ENCODE measurements at places on chromosomes 5 and 9.

DNA sequence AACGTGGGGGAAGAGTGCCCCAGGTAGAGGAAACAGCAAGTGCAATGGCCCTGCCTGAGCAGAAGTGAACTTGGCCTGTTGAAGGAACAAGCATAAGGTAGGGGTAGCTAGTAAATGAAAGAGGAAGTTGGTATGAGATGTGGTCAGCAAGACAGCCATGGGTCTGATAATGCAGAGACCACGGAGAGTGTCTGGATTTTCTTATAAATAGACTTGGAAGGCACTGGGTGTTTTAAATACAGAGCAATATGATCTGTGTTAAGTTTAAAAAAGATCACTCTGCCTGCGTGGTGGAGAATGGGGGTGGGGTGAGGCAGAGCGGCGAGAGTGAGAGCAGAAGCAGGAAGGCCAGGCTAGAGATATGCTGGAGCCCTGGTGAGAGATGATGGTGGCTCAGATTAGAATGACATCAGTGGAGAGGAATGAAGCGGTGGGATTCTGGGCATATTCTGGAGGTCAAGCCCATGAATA is 4.2 kb downstream of the ADAM19 start:
- peaks cover 2% of the 10 kb centered on the region for H3K27me3 ChIP-seq
- no peak overlapping the region for H3K4me3 ChIP-seq
- H3K4me1 ChIP-seq: 0 out of 2 replicates have a peak, but pooled peaks cover 1% of the 10 kb centered on the region
- no peaks in the 10 kb centered on the region for H3K36me3 ChIP-seq
- no peak overlapping the region for H3K27ac ChIP-seq

DNA sequence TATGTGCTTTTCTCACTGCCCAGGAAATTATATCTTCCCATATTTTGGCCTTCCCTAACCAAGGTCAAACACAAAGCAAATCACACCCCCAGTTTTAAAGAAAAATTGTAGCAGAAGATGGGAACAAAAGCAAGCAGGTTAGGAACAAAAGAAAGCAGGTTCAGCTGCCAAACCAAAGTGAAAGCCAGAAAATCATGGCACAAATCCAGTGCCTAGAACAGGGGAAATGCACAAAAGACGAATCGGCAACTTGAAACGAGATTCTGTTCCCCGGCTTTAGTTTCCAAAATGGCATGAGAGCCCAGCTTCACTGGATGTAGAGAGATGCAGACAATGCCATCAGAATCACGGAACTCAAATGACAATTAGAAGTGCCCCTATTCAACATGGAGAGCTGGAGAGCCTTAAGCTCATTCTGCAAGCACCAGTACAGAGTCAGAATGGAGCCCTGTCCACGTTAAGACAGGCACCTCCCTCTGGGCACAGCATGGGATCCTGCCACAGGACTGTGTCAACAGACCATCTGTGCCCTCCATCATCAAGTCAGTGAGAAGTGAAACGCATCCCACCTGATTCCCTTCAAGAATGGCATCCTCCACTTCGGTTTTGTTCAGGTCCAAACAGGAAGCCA is 13.8 kb downstream of the DNAH5 start:
- no peak overlapping the region for H3K4me3 ChIP-seq
- H3K27ac ChIP-seq: no peak overlapping the region
- H3K36me3 ChIP-seq: no peaks in the 10 kb centered on the region
- H3K27me3 ChIP-seq: no peaks in the 10 kb centered on the region
- no peak for DNase-seq
- no peaks in the 10 kb centered on the region for H3K4me1 ChIP-seq

GRCh38 chr9:111897601-111898137 is 1.1 kb downstream of the UGCG start:
- H3K4me3 ChIP-seq: peak overlapping the region; percentile 81
- no peak overlapping the region for H3K27ac ChIP-seq
- H3K36me3 ChIP-seq: no peaks in the 10 kb centered on the region
- no peaks in the 10 kb centered on the region for H3K4me1 ChIP-seq

- 0 out of 2 replicates have a peak, but pooled peaks cover 2% of the 10 kb centered on the region for H3K4me1 ChIP-seq
- H3K27me3 ChIP-seq: no peaks in the 10 kb centered on the region
- no peak for DNase-seq
- no peak overlapping the region for H3K27ac ChIP-seq
These were observed 19.6 kb upstream of the TNFAIP8 start for GRCh38 chr5:119336262-119336661.

DNA sequence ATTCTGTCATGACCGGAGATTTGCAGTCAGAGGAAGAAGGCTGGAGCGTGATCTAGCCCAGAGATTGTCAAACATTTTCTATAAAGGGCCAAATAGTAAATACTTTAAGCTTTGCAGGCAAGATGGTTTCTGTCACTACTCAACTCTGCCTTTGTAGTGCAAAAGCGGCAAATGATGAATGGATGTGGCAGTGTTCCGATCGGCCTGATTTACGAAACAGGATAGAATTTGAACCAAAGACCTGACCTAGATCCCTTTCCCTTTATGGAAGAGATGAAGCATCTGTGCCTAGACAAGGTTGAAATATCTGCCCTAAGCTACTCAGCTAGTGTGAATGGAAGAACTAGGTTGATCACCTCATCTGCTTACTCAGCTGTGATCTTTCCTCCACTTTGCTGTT is 209.5 kb downstream of the YTHDC2 start:
- H3K4me1 ChIP-seq: no peaks in the 10 kb centered on the region
- H3K36me3 ChIP-seq: no peaks in the 10 kb centered on the region
- H3K27me3 ChIP-seq: no peaks in the 10 kb centered on the region
- no peak overlapping the region for H3K27ac ChIP-seq
- H3K4me3 ChIP-seq: no peak overlapping the region
- DNase-seq: no peak

GRCh38 chr9:77402286-77402685 is 225.0 kb downstream of the VPS13A start:
- no peak for DNase-seq
- H3K27me3 ChIP-seq: no peaks in the 10 kb centered on the region
- no peak overlapping the region for H3K4me3 ChIP-seq
